Renal cortical epithelial cell (primary cell): ENCODE measurements at places on chromosomes 12 and 14. TPM values are rescaled to one million over a fixed set of nuclear protein-coding genes. Genes with fewer than 3 reads are reported as not detected.

- DNase-seq = no peak
Measured at GRCh38 chr12:94207467-94207848, 59.1 kb downstream of the PLXNC1 start.

DNA sequence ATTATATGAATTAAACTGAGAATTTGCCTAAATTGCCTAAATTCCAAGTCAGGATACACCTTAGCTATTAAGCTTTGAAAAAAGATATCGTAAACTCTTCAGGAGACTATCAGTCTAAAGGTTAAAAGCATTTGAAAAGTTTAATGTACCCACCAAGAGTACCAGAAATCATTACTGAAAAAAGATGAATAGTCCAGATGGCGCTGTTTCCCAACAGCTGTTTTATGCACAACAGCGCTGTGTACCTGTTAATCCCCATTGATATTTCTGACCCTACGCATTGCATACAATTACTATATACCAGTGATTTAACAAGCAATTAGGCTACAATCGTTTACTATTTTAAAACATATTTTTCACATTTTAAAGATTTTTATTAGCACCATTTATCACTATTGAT, 185.0 kb downstream of the PLCZ1 start:
- DNase-seq = no peak

- DNase-seq = peak; percentile 43
Measured at GRCh38 chr12:124273630-124274029, 21.3 kb upstream of the RFLNA start.

GRCh38 chr12:81998761-81999378, 239.7 kb upstream of the PPFIA2 start:
- DNase-seq = peak; percentile 90

DNA sequence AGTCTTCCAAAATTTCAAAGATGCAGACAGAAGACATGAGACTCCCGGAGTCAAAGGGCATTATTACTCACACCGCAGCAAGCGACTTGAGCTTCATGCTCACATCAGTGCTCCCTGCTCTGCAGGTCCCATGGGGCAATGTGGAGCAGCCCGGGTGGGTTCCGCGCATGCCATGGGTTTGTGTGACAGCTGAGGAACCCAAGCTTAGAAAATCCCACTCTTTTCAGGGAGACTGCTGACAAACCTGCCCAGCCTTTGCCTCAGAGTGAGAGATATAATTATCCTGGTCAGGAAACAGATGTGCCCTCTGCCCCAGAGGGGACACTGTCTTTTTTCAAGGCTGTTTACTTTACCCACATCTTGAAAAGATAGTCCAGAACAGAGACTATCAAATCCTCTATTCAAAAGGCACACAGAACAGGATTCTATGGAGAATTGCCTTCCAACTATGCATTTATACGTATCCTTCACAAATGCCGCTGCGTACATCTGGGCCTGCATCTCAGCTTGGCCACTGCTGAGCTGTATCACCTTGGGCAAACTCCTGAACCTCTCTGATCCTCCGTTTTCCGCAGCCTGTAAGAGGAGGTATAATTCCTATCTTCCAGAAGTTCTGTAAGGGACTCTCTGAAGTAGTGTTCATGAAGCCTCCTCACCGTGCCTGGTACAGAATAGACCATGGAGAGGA, 16.0 kb downstream of the C14orf132 start:
- DNase-seq = no peak

DNA sequence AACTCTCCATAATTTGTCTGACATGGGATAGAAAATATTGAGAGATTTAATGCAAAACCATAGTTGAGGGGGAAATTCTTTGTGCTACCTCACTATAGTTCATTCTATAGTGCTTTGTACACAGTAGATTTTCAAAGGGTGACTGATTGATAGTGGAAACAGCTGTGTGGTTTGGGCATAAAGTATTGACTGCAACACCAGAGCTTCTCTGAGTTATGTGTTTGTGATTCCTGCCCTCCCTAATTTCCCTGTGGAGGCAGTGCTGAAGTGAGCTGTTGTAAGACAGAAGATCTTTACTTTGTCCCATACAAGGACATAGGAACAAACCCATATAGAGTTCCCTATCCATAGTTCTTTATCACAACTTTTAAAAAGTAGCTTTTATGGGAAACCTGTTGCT, 47.1 kb downstream of the PTPRQ start:
- DNase-seq = no peak

RERGL gene
- total RNA-seq = not detected in 2 replicates
